ENCODE measurements at places on chromosomes 3 and 15. TPM values are rescaled to one million over a fixed set of nuclear protein-coding genes. Genes with fewer than 3 reads are reported as not detected.
A peak's percentile ranks its signal among the peaks of the same experiment; 100 is the strongest.

GRCh38 chr3:191334346-191334893 is 4.1 kb upstream of the UTS2B start:
- DNase-seq: no peak

GRCh38 chr3:101340591-101340990 is 20.2 kb upstream of the IMPG2 start:
- DNase-seq: no peak

GRCh38 chr15:31606931-31607497 is 280.4 kb downstream of the KLF13 start:
- no peak for DNase-seq

DNA sequence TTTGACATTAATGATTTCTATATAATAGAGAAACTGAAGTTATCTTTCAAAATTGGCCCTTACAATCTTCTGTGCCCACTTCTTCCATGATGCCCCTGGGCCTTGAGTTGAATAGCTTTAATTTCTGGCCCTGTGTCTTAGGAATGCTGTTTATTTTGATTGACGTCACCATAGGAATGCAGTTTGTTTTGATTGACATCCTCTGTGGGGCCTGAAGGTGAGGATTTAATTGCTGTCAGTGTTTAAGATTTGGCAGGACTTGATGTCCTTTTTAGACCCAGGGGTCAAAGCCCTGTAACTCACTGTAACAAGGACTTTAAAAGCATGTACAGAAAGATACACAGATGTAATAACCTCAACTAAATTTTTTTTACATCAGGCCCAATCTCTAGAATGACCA is 83.3 kb downstream of the GLDN start:
- no peak for DNase-seq

DNA sequence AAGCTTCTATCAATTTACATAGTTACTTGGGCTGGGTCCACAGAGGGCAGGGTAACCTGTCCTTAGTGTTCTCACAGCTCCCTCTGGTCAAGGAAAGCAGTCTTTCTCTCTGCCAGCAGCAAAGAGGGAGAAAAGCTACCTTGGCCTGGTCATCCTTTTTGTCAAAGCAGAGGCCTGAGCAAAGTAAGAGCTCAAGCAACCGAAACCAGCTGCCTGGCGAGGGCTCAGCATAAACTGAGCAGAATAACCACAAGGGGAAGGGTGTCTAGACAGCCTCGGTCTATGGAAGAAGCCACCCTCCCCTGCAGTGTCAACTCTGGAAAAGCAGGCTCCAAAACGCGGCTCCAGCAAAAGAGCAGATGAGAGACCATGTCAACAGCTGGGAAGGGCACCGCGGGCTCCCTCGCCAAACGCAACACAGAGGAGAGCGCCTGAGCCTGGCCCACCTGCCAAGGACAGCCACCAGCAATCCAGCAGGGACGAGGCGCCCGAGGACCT is 17.4 kb downstream of the LRIG1 start:
- peak; percentile 56 for DNase-seq

- DNase-seq: peak; percentile 95
Observed at GRCh38 chr3:12984023-12984823, 89.0 kb downstream of the IQSEC1 start.

GRCh38 chr3:34256021-34256420 is 457.6 kb downstream of the PDCD6IP start:
- no peak for DNase-seq

The AGTR1 gene
- polyA plus RNA-seq: 1.3 TPM

- no peak for DNase-seq
Observed at GRCh38 chr3:183508821-183509220, 46.7 kb downstream of the KLHL6 start.

The ZCWPW2 gene
- polyA plus RNA-seq: 0.69 TPM

The SERINC4 gene
- 0.42 TPM for polyA plus RNA-seq

The PLS1 gene
- polyA plus RNA-seq: 44.2 TPM

The CCDC9B gene
- polyA plus RNA-seq: 7.2 TPM

The MST1R gene
- polyA plus RNA-seq: 49.8 TPM

Data from large intestine (tissue), 12 donors.